ENCODE measurements at places on chromosomes 3 and 15. TPM values are rescaled to one million over a fixed set of nuclear protein-coding genes. Genes with fewer than 3 reads are reported as not detected.

The LRRK1 gene
- total RNA-seq = 17.0 TPM

The FAM3D gene
- total RNA-seq = not detected

GRCh38 chr3:56630966-56631365 is 52.1 kb downstream of the TASOR start:
- H3K36me3 ChIP-seq = peaks cover 61% of the 10 kb centered on the region
- no peaks in the 10 kb centered on the region for H3K27me3 ChIP-seq
- no peak overlapping the region for H3K4me3 ChIP-seq
- no peak for DNase-seq

The NR1I2 gene
- total RNA-seq = not detected

GRCh38 chr3:143216709-143217182 is 97.2 kb downstream of the CHST2 start:
- H3K27ac ChIP-seq = no peak overlapping the region
- no peaks in the 10 kb centered on the region for H3K36me3 ChIP-seq

DNA sequence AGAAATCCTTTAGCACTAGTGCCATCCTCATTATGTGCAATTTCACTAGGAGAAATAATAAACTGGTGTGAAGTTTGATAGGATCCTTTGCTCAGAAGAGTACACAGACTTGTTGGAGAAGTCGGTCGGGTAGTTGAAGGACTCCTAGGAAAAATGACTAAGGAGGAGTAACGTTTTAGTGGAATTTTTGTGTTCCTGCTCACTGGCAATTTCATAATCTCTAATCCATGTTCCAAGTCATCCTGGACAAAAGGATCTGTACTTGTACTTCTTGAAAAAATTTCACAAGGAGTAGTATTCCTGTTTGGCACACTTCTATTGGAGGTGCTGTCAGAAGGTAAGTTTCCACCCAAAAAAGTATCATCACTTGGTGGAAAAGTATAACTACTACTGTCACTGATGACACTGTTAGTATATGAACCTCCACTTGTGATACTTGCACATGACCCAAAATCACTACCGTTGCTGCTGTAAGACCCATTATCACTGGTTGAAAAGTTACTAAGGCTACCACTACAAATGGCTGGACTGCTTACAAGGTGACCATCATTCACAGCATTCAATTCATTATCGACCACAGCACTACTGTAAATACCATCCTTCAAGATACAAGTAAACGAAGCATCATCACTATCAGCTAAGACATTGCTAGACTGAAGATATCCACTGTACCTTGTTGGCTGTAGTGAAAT is 77.4 kb downstream of the NEDD4 start:
- no peak for DNase-seq
- no peaks in the 10 kb centered on the region for H3K4me1 ChIP-seq
- no peaks in the 10 kb centered on the region for H3K36me3 ChIP-seq
- no peak overlapping the region for H3K4me3 ChIP-seq

GRCh38 chr15:90660195-90660998 is 56.7 kb upstream of the BLM start:
- no peaks in the 10 kb centered on the region for H3K36me3 ChIP-seq
- H3K4me3 ChIP-seq = peak overlapping the region; percentile 33
- peak overlapping the region; percentile 86 for H3K27ac ChIP-seq
- no peaks in the 10 kb centered on the region for H3K27me3 ChIP-seq
- H3K4me1 ChIP-seq = peaks cover 35% of the 10 kb centered on the region
- DNase-seq = peak; percentile 90

Measured in suprapubic skin (tissue), 4 donors.